GM13977 (cell line): ENCODE measurements at places on chromosomes 2 and 18.

DNA sequence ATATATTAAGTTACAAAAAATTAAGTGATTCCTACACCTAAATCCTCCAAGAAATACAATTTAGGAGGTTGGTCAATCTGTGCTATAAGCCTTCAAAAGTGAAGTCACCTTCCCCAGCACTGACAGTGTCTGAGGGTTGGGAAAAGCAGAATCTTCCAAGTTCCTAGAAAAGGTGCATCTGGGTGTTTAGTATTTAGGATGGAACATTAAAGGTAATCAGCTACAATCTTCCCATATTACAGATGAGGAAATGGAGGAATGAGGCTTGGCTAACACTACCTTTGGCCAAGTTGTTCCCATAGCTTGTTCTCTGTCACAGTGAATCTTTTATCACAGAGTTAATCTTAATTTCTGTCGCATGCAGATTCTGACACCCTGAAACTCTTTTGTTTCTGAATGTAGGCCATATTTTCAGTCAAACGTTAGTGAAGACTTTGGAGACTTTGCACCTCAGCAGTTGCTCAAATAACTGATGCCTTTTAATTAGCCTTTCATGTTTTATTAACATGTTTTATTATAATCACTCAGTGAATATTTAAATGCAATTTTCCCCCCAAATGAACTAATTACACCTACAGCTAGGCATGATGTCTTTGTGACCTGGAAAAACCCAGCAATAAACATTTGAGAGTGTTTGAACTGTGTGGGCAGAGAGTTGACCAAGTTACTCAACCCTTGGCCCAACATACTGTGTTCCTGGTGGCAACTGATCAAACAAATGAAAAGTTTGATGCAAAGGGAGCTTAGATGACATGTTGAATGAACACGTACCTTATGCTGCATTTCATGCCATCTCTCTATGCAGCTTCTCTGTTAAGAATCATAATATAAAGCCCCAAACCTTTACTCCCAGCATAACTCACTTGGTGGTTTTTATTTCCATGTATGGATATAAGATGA lies 17.6 kb downstream of the FN1 start:
- no peak for DNase-seq

GRCh38 chr18:57433482-57433881 lies 1.7 kb upstream of the ONECUT2 start:
- DNase-seq, result peak; percentile 29

- no peak for DNase-seq
Measured at GRCh38 chr18:7388741-7389140, 157.9 kb downstream of the LRRC30 start.

DNA sequence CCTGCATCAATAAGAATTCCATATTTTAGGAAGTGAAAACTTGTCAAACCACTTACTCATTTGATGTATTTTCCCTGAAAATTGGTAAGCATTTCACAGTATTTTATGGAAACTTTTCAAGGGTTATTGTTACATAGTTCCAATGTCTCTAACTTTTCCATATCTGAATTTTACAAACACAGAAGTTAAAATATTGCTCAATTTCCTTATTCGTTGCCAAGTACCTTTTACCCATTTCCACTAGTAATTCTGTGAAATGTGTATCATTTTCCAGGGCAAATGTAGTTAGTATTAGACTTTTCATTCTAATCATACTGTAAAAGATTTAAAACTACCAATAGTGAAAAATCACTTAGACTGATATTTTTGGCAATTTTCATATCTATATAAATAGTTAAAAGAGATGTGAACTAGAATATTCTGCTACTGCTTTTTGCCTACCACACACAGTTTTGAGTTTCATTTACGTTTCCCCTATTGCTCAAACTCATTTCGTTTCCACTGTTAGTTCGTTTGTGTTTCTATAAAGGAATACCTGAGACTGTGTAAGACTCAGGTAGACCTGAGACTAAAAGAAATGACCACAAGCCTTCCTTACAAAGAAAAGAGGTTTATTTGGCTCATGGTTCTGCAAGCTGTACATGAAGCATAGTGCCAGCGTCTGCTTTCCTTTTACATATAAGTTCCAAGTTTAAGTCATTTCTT lies 86.3 kb downstream of the PMS1 start:
- DNase-seq, result no peak

GRCh38 chr2:164523009-164523408 lies 98.3 kb downstream of the GRB14 start:
- DNase-seq, result no peak

GRCh38 chr18:67652288-67652687 lies 135.8 kb upstream of the DSEL start:
- no peak for DNase-seq

GRCh38 chr2:30074023-30074422 lies 72.8 kb upstream of the YPEL5 start:
- no peak for DNase-seq

- DNase-seq, result no peak
Measured at GRCh38 chr18:57906852-57907251, 103.7 kb upstream of the ATP8B1 start.

DNA sequence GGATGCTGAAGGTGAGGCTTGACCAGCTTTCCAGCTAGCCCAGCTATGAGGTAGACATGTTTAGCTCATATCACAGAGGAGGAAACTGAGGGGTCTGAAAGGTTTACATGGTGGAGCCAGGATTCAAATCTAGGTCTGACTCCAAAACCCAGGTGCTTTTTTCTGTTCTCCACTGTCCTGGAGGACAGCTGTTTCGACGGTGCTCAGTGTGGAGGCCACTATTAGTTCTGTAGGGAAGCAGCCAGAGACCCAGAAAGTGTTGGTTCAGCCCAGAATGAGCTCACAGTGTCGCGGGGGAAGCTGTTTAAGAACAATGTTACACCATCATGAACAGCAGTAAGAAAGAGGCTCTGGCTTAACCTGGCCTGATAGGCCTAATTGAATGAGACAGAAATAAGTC lies 11.1 kb downstream of the PROC start:
- no peak for DNase-seq

- no peak for DNase-seq
Measured at GRCh38 chr2:30454571-30454970, 7.5 kb downstream of the LCLAT1 start.

- DNase-seq, result no peak
Measured at GRCh38 chr2:149094217-149095015, 55.9 kb downstream of the LYPD6B start.

GRCh38 chr2:23077596-23077995 lies 307.4 kb upstream of the KLHL29 start:
- no peak for DNase-seq

GRCh38 chr2:15889442-15890123 lies 50.8 kb upstream of the MYCN start:
- DNase-seq, result no peak

GRCh38 chr2:159088906-159089305 lies 120.5 kb downstream of the TANC1 start:
- DNase-seq, result no peak

GRCh38 chr2:20414806-20415205 lies 32.1 kb upstream of the RHOB start:
- DNase-seq, result no peak

- no peak for DNase-seq
Measured at GRCh38 chr2:107737756-107738155, 88.9 kb upstream of the RGPD4 start.
